ENCODE measurements at places on chromosomes 4 and X.

- no peak for DNase-seq
Observed at GRCh38 chr4:105543346-105543745, 9.1 kb upstream of the ARHGEF38 start.

GRCh38 chr4:181671672-181672071, 571.5 kb upstream of the TENM3 start:
- no peak for DNase-seq

- no peak for DNase-seq
Observed at GRCh38 chr4:35556387-35556786, 687.9 kb downstream of the ARAP2 start.

DNA sequence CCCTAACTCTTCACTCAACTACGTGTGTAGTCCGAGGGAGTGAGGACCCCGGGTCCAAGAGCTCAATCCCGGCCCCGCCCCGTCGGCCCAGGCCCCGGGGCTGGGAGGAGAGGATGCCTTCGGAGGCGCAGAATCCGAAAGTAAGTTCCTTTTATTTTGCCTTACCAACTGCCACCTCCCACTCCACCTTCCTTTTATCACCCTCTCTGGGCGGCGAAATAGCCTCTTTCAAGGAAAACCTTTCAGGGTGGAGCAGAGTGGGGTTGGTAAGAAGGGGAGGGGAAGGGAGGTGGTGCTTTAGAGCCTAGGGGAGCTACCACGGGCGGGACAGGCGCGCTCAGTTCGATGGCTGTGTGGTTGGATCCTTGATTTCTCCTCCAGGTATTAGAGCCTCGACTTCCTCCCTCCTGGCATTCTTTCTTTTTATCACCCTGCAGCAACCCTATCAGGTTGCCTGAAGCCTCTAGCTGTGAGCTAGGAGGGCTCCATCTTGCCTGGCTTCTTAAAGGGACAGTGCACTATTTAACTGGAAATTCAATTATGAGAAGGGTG, 191.2 kb downstream of the RRAGB start:
- no peak for DNase-seq

DNA sequence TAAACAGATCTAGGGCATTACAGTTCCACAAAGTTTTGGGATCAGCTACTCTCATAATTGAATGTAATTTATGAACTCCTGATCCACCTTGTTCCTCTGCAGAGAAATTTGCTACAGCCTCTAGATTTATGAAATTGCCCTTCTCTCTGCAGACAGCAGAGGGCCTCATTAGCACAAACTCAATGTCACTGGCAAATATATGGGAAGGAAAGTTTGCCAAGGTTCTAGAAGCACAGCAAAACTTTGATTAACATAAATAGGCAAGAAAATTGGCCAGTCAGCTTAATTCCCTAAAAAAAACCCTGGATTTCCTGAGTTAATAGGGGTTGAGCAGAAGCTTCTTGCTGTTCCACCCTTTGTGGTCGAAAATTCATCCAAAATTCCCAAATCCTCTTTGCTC, 31.5 kb downstream of the PRPS1 start:
- DNase-seq = no peak

GRCh38 chr4:35520059-35520458, 724.3 kb downstream of the ARAP2 start:
- DNase-seq = no peak

GRCh38 chr4:149031399-149031798, 589.2 kb upstream of the NR3C2 start:
- no peak for DNase-seq

- DNase-seq = no peak
Observed at GRCh38 chr4:168791376-168791775, 218.7 kb downstream of the CBR4 start.

- DNase-seq = no peak
Observed at GRCh38 chr4:59825104-59825503, 1375.0 kb upstream of the ADGRL3 start.

DNA sequence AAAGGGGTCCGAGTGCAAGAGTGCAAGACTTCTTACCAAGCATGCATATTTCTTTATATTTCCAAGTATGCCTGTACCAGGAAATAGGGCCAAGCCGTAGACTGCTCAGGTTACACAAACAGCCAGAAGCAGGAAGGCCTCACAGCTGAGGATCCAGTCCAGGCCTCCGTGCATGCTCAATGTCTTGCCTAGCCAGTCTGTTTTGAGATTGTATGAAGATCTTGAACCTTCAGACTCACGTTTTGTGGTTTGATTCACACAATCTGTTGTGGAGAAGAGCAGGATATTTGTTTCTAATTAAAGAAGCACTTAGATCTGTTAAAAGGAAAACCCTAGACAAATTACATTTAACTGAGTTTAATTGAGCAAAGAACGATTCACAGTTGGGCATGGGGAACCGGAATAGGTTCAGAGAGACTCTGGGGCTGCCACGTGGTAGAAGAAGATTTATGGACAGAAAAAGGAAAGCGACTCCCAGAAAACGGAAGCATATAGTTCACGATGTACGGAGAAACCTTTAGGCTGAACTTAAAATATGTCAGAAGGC, 1.2 kb downstream of the MGST2 start:
- DNase-seq = no peak

DNA sequence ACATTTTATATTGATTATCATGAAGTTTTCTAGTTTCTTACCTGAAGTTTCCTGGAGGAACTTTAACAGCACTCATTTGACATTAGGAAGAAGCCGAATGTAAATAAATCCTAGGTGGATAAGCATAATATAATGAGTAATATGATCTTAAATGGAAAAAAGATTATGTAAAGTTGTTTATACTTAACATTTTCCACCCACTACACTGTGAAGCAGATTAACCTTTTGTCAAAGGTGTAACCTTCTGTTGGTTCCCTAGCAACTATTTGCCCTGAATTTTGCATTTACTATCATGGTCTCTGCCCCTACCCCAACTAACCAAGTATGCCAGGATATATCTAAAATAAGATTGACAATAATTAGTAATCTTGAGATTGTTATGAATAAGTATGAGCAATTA, at the start of gene UGT2A1:
TSS of gene UGT2A1 (minus strand) at position 101 of the 400 bp plus-strand sequence. CDS start 5,603 bp downstream, outside the sequence.
- no peak for DNase-seq

GRCh38 chr4:47391256-47391655, 72.2 kb downstream of the COMMD8 start:
- no peak for DNase-seq

DNA sequence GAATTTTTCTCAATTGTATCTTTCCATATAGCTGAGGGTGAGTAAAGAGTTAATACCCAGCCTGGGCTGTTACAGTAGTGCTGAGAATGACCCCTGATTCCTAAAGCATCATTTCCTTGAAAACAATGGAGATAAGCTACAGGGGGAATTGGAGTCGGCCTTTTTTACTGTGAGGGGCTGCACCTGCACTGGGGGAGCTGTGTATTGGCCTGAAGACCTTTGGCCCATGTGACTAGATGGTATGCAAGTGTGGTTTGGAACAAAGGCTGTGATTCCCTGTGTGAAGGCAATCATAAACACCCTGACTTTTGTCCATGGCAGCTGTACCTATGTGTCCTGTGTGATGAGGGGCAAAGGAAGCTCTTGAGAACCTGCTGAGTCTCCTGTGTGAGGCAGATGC, 124.0 kb upstream of the HPGD start:
- DNase-seq = no peak

All from stimulated activated CD8-positive, alpha-beta memory T cell treated with anti-CD3 and anti-CD28 coated beads, Interleukin-4, amount 100 ng/mL, for 1 hour (primary cell).